NB4 (cell line): ENCODE measurements at places on chromosomes 3 and 15.
A peak's percentile ranks its signal among the peaks of the same experiment; 100 is the strongest.

DNA sequence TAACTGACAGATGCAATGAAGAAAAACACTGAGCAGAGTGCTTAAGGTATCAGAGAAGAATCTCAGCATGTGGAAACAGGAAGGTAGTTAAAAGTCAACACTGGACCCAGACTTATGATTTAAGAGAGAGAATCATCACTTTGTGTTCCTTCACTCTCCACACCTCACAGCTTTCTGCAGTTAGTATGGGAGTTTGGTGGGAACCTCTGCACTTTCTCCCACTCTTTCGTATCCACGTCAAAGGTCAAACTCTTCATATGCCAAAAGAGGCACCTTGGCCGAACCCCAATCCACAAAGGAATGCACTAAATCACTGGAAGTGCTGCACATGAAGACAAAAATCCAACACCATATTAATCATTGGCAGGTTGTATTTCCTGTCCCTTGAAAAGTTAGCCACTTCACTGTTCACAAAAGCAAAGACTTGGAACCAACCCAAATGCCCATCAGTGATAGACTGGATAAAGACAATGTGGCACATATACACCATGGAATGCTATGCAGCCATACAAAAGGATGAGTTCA is 361.2 kb downstream of the MAGI1 start:
- no peak for DNase-seq

DNA sequence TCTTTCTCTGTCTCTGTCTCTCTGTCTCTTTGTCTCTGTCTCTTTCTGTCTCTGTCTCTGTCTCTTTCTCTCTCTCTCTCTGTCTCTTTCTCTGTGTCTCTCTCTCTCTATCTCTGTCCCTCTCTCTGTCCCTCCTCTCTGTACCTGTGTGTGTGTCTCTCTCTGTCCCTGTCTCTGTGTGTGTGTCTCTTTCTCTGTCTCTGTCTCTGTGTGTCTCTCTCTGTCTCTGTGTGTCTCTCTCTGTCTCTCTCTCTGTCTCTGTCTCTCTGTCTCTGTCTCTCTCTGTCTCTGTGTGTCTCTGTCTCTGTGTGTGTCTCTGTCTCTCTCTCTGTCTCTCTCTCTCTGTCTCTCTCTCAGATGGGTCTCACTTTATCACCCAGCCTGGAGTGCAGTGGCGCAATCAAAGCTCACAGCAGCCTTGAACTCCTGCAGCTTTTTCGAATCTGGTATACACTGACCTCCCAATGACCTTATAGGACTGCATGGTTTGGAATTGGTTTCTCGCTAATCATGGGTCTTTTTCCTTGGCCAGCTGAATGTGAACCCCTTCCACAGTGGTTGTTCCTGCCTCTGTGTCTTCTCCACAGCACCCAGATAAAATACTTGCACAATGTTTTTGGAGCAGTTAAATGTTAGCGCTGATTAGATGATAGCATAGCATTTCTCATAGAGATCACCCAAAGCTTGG is 102.6 kb upstream of the KLHL25 start:
- peak; percentile 33 for DNase-seq

DNA sequence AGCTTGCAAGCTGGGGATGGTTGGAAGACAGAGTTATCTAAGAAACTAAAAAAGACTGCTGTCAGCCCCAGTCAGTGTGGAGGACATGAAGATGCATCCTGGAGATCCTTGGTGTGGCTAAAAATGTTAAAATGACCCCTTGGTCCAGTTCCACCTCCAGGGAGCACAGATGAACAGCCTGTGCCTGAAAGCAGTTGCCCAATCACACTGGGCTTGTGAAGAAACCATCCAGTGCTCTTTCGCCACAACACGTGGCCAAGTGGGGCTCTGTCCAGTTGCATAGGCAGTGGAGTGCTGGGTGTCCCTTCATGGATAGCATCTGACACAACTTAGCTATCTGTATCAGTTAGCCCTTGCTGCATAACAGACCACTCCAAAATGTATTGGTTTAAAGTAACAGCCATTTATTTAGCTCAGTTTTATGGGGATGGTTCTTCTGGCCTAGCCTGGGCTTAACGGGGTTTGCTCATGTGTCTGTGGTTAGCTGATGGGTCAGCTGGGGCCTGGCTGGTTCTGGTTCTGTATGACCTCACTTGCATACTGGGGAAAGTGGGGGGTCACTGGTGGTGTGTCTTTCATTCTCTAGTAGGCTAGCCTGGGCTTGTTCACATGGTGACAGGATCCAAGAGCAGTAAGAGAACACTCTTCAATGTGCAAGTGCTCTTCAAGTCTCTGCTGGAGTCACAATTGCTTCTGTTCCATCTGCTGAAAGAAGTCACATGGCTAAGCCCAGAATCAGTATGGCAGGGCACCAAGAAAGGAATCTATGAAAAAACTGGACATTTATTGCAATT is 226.2 kb downstream of the PDCD6IP start:
- peak; percentile 9 for DNase-seq

- DNase-seq: no peak
Observed at GRCh38 chr3:190505381-190506003, 8.4 kb upstream of the IL1RAP start.

- no peak for DNase-seq
Observed at GRCh38 chr15:73286311-73286710, 82.4 kb downstream of the HCN4 start.

DNA sequence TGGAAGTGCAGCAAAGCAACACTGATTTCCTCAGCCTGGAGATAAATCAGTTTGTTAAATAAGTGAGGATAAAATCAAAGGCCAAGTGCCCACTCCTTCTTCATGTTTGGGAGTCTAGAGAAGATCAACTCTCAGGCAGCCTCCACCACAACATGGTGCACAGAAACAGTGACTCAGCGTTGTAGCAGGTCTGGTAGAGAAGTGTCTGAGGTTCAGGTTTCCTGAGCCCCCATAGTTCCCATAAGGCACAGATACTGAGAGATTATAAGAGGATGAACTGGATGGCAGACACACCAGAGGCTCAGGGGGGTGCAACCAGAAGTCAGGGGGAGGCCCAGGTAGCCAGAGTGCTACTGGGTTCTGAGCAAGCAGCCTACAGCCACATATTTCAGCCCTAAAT is 166.7 kb downstream of the FRMD5 start:
- peak; percentile 3 for DNase-seq

DNA sequence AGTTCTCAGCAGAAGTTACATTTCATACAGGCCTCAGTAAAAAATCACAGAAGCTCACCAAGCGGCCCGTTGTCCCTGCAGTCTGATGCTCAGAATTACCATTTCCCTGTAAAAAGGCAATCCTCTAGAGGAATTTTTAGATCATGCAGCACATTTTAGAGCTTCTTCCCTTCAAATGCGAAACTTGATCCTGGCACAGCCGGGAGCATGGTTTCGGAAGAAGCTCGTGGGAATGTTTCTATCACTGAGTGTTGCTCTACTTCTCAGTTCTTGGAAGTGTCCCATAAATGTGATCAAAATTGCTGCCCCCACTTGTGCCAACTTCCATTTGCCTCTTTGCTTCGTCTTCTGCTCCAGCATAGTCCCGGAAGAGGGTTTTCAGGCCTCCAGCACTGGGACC is 3.8 kb upstream of the H1-8 start:
- DNase-seq: no peak

DNA sequence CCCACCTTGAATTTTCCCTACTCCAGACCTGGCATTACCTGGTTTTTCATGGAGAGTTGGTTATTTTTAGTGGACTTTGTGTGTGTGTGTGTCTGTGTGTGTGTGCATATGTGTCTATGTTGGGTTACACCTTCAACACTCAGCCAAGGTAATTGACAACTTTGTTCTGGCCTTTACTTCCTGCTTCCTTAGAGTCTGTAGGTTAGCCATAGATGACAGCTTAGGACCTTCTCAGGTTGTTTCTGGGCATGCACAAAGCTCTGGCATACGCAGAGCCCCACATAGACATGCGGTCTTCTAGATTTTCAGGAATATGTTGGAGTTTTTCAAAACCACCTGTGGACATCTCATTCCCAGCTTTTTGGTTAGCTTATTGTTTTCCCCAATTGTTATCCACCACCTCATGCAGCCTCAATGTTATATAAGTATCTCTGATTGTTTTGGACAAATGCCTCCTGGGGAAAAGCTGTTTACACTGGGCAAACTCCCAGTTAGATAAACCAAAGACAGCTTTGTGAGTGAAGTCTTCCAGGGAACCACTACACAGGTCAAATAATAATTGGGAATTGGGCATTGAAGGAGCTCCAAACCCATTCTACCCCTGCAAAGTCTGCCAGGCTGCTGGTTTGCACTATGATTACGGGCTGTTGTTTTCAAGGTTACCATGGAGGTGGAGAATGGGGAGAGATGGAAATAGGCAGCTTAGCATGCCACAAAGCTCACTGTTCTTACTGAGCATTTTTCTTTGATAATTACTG is 201.2 kb downstream of the ADAMTSL3 start:
- DNase-seq: no peak

DNA sequence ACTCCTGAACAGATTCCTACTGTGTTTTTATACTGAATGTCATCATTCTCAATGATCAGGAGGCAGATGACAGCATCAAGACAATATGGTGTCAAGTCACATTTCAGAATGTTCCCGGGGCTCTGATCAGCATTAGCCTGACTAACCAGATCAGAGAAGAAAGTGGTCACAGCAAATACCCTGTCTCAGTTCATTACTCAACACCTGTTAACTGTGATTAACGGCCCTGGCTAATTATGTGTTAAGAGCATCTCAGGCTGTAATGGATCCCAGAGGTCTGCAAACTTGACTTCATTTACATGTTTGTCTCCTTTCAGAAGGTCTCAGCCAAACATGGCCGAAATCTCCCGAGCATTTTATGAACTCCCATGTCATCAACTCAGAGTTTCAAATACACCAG is 833.7 kb downstream of the FHIT start:
- no peak for DNase-seq

DNA sequence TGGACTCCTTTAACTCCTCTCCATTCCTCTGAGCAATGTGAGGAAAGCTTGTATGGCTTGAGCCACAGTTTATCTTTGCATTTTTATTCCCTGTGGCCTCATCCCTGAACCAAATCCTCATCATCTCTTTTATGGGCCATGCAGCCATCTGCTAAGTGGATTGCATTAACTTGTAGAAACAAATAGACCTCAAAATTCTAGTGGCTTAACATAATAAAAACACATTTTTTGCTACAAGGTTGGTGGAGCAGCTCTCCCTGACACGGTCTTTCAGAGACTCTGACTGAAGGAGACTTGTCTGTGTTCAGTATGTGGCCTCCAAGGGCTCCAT is 135.3 kb downstream of the RPL22L1 start:
- DNase-seq: no peak

GRCh38 chr15:52733696-52734255 is 54.6 kb upstream of the ATOSA start:
- DNase-seq: no peak

DNA sequence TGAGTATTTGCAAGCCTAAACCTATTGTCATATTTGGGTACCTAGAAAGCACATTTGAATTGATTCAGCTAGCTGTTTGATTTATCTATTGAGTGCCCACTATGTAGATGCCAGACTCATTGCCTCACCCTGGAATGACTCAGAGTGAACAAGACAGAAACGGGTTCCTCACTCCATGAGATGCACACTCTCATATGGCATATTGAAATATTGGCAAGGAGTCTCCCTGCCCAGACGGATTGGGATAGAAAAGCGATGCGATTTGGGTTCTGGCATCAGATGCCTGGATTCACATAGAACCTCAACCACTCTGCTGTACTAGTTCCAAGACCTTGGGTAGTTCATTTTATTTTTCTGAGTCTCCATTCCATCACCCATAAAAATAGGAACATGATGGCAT is 22.5 kb downstream of the LRRN1 start:
- DNase-seq: no peak

GRCh38 chr15:51051776-51052175 is 42.9 kb downstream of the TNFAIP8L3 start:
- DNase-seq: no peak

DNA sequence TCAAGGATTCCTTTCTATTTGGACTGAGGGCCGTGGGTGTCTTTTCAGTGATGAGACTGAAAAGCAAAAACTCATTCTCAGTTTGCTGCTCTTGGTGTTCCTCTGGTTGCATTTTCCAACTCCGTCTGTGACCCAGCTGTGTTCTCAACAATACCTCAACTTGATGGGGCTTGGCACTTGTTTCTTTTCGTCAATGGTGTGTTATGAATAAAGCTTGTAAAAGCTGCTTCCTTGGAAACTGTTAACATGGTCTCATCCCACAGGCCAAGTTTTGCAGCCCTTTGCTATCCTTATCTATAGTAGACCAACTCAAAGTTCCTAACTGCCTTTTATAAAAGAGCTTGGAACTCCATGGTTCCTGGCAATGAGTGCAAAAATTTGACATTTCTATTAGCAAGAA is 142.5 kb upstream of the UBE2E1 start:
- DNase-seq: no peak

DNA sequence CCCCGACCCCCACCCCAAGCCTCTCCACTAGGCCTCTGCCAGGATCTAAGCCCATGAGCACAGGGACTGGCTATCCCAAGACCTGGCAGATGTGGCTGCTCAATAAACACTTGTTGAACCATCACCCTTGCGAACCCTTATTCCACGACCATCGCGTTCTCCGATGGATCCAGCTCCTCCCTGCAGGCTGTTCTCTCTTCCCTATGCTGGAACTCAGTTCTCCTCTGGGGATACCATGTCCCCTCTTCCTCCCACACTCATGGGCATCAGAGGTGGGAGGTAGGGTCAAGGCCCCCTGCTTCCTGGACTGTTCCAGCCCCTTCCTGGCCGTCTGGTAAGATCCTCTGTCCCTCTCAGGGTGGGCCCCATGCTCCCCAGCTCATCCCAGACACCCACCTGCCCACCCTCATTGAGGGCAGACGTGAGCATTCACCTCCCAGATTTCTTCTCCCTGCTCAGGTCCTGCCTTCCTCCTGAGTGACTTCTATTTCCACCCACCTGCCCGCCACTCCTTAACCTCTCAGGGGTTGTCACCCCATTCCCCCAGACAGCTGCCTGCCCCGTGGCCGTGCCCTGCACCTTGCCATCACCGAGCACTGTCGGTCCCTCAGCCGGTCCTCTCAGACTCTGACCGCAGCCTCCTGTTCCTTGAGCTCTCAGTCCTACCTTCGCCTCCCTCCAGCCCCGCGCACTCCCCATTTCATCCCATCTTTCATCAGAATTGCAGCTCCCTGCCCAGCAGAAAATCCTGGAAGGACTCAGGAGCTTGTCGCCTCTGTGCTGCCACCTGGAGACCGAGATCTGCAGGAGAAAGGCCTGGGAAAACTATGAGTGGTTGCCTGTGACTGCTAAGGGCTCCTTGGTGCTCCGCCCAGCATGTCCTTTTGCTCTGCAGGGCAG is 42.0 kb downstream of the PML start:
- DNase-seq: peak; percentile 46
